GM13976 (cell line): ENCODE measurements at places on chromosomes 1 and 21.

DNA sequence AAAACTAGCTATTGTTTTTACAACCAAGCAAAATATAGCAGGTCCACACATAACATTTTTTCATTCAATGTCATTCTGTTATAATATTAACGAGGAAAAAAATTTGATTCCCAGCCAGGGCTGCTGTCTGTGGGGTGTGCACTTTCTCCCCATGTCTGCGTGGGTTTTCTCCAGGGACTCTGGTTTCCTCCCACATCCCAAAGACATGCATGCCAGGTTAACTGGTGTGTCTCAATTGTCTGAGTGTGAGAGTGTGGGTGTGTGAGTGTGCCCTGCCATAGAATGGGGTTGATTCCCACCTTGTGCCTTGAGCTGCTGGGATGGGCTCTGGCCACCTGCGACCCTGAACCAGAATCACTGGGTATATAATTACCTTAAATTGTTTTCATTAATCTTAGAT is 60.1 kb downstream of the MAP3K21 start:
- DNase-seq: no peak

- peak; percentile 48 for DNase-seq
Measured at GRCh38 chr1:29237129-29237821, 953 bp downstream of the PTPRU start.

- DNase-seq: no peak
Measured at GRCh38 chr1:44059212-44059611, 27.9 kb upstream of the SLC6A9 start.

DNA sequence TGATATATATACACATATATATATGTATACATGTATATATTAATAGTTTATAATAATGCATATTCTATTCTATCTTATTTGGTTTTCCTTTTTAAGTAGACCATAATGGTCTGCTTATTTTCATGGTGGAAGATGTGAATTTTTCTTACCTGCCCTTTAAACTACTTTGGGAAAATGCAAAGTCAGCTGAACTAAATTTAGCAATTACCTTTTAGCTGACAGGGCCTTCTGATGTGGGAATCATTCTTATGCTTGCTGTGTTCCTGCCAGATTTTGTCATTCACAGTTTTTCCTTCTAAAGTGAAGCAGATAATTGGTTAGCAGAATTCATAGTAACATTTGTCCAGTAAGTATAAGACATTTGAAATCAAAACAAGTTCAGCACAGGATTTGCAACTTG is 63.2 kb upstream of the SAMSN1 start:
- DNase-seq: no peak

DNA sequence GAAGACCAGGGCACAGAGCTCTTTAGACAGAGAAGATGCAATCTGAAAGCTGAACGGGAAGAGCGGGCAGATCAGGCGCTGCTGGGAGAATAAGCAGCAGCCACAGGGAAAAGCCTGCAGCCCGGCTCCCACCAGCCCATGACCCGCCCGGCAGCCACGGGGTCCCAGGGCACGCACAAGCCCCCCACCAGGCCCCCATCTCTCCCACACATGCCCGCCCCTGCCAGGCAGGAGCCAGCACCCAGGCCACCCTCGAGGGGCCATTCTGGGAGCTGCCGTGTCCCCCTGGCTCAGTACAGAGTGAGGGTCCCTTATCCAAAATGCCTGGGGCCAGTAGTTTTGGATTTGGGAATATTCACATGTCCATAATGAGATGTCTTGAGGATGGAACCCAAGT is 16.3 kb downstream of the SLC19A1 start:
- DNase-seq: no peak

- no peak for DNase-seq
Measured at GRCh38 chr1:112836642-112837041, 119.4 kb downstream of the SLC16A1 start.

GRCh38 chr1:46735708-46736324 is 16.9 kb upstream of the EFCAB14 start:
- peak; percentile 37 for DNase-seq

- DNase-seq: no peak
Measured at GRCh38 chr1:65821386-65821785, 28.7 kb downstream of the PDE4B start.

GRCh38 chr1:78101514-78101913 is 55.7 kb downstream of the GIPC2 start:
- DNase-seq: no peak

DNA sequence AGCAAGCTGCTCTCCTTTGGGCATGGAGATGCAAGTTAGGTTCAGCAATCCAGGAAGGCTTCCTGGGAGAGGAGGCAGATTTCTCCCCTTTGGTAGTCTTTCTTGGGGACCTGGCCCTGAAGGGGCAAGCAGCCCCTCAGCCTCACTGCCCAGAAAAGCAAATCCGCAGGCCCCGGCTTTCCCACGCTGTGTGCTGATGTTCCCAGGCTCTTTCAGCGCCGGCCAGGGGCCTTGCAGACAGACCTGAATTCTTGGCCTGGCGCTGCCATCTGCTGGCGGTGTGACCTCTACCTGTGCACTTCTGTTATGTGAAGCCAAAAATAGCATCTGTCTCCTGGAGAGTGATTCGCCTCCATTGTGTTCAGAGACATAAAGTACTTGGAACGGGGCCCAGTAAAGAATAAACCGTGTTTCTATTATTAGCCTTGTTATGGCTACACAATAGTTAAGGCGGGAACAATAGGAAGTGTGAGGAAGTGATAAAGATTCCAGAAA is 64.8 kb downstream of the ALPL start:
- DNase-seq: no peak

GRCh38 chr1:116982319-116983004 is 19.1 kb upstream of the CD101 start:
- no peak for DNase-seq
